Activated CD8-positive, alpha-beta T cell treated with anti-CD3 and anti-CD28 coated beads, Interleukin-2, amount 10 ng/mL, durations not matched to agents 7 days and 5 days (primary cell): ENCODE measurements at places on chromosomes 5 and 9.

DNA sequence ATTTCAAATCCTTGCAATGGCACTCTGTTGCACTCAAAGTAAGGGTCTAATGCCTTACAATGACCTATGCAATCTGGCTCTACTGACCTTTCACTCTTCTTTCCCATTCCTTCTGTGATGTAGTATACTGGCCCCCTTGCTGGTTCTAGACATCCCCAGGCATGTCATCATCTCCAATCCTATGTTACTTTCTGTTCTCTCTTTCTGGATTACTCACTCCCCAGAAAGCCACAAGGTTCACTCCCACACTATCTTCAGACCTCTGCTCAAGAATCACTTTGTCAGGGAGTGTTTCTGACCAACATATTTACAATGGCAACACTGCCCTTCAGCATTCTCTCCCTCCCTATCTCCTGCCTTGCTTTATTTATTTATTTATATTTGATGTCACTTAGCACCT, 802.2 kb upstream of the WWC1 start:
- no peak overlapping the region for H3K27ac ChIP-seq
- H3K36me3 ChIP-seq = no peaks in the 10 kb centered on the region
- no peaks in the 10 kb centered on the region for H3K4me1 ChIP-seq
- no peak for DNase-seq

- DNase-seq = peak; percentile 66
- H3K4me3 ChIP-seq = no peak overlapping the region
- peaks cover 4% of the 10 kb centered on the region for H3K27me3 ChIP-seq
- H3K4me1 ChIP-seq = no peaks in the 10 kb centered on the region
- no peaks in the 10 kb centered on the region for H3K36me3 ChIP-seq
Measured at GRCh38 chr5:180470966-180471582, 23.1 kb upstream of the CNOT6 start.

GRCh38 chr5:142780871-142781270, 10.7 kb downstream of the ARHGAP26 start:
- DNase-seq = no peak
- H3K27ac ChIP-seq = no peak overlapping the region
- H3K27me3 ChIP-seq = no peaks in the 10 kb centered on the region
- H3K4me1 ChIP-seq = peaks cover 74% of the 10 kb centered on the region
- no peaks in the 10 kb centered on the region for H3K36me3 ChIP-seq
- no peak overlapping the region for H3K4me3 ChIP-seq

GRCh38 chr5:127919006-127919796, 164.4 kb upstream of the SLC12A2 start:
- H3K27ac ChIP-seq = no peak overlapping the region
- no peak for DNase-seq
- peaks cover 9% of the 10 kb centered on the region for H3K4me1 ChIP-seq
- no peak overlapping the region for H3K4me3 ChIP-seq
- H3K36me3 ChIP-seq = no peaks in the 10 kb centered on the region

DNA sequence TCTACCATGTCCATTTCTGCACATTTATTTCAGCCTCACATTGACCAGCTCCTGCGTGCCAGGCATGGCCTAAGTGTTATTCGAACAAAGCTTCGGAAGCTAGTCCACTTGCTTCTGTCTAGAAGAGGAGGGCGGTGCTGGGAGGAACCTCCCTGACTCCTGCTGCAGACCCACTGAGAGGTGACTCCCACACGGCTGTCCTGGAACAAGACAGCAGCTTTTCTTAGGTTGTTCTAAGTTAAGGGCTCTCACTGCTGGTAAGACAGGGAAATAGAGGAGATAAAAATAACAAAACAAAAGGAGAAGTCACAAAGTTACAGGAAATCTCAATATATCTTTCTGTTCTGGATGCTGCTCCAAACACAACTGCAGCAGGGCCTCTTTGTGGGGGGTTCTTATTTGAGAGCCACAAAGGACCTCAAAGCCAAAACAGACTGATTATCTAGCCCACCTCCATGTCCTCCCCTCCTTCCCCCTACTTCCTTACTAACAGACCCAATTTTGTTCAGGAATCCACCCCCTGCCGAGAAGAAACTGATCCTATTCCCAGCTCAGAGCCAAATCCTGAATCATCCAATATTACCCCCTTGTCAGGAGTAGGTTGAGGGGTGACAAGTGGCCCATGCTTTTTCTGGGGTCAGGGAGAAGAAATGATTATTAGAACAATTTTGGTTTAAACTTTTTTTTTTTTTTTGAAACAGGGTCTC, 28.4 kb upstream of the KCNIP1 start:
- H3K36me3 ChIP-seq = no peaks in the 10 kb centered on the region
- no peak overlapping the region for H3K4me3 ChIP-seq
- no peaks in the 10 kb centered on the region for H3K4me1 ChIP-seq

GRCh38 chr5:169873642-169874041, 106.7 kb downstream of the INSYN2B start:
- peaks cover 35% of the 10 kb centered on the region for H3K36me3 ChIP-seq
- no peak for DNase-seq
- H3K4me1 ChIP-seq = no peaks in the 10 kb centered on the region
- no peaks in the 10 kb centered on the region for H3K27me3 ChIP-seq
- H3K27ac ChIP-seq = no peak overlapping the region
- no peak overlapping the region for H3K4me3 ChIP-seq

DNA sequence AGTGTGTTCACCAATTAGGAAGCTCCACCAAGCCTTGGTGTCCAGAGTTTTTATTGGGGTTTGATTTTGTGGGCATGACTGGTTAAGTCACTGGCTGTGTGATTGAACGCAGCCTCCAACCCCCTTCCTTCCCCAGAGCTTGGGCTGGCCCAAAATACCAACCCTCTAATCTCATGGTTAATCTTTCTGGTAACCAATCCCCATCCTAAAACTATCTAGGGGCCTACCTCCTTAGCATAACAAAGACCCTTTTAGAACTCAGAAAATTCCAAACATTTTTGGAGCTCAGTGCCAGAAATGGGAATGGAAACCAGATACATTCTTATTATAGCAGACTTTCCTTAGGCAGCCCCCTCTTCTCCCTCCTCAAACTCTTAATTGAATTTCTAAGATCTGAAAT, 35.9 kb upstream of the HRH2 start:
- no peak for DNase-seq
- no peak overlapping the region for H3K4me3 ChIP-seq
- peaks cover 2% of the 10 kb centered on the region for H3K27me3 ChIP-seq
- H3K4me1 ChIP-seq = peaks cover 3% of the 10 kb centered on the region
- H3K36me3 ChIP-seq = peaks cover 7% of the 10 kb centered on the region

- H3K27me3 ChIP-seq = no peaks in the 10 kb centered on the region
- no peaks in the 10 kb centered on the region for H3K4me1 ChIP-seq
- H3K36me3 ChIP-seq = no peaks in the 10 kb centered on the region
- no peak overlapping the region for H3K27ac ChIP-seq
- DNase-seq = no peak
- no peak overlapping the region for H3K4me3 ChIP-seq
Measured at GRCh38 chr5:3310541-3311261, 284.9 kb upstream of the IRX1 start.

GRCh38 chr9:120526534-120526933, 53.4 kb downstream of the CDK5RAP2 start:
- peaks cover 81% of the 10 kb centered on the region for H3K36me3 ChIP-seq
- no peak for DNase-seq
- no peak overlapping the region for H3K27ac ChIP-seq
